ENCODE measurements at places on chromosomes 1 and 21. TPM values are rescaled to one million over a fixed set of nuclear protein-coding genes. Genes with fewer than 3 reads are reported as not detected.

DNA sequence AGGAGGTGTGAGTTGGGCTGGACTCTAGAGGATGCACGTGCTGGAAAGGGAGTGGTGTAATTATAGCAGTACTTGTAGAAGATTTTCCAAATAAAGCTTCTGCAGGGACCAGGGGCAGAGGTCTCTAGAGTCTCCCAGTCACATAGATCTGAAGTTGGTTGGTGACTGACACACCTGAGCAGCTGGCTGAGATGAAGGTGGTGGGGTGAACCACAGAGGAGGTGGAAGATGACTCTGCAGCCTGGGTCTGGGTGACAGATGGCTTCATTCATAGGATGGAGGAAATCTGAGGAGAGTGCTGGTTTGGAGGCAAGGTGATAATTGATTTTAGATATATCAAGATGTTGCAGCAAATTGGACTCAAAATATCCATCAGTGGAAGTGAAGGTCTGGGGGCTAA, 178.9 kb upstream of the IVNS1ABP start:
- no peak overlapping the region for H3K27ac ChIP-seq
- no peaks in the 10 kb centered on the region for H3K4me1 ChIP-seq
- H3K36me3 ChIP-seq: no peaks in the 10 kb centered on the region
- no peaks in the 10 kb centered on the region for H3K27me3 ChIP-seq
- DNase-seq: no peak
- no peak overlapping the region for H3K4me3 ChIP-seq

Gene SPRR4
- total RNA-seq: not detected

Gene LRRC38
- not detected for total RNA-seq

GRCh38 chr1:208577381-208577905, 333.3 kb upstream of the PLXNA2 start:
- H3K4me3 ChIP-seq: no peak overlapping the region
- no peak for DNase-seq
- no peaks in the 10 kb centered on the region for H3K27me3 ChIP-seq

DNA sequence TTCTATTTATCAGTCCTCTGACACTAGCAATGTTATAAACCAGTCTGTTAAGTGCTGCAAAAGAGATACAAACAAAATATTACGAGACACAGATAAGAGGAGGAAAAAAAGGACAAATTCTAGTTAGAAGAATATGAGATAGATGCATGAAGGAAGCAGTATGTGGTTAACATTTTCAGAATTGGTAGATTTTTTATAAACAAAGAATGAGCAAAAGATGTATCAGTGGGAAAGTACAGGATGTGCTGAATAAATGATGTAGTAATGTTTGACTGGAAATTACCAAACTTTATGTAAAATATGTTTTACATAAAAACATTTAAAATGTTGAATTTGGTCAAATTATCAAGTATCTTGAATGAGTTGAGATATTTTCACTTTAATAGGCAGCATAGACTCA, 574.2 kb downstream of the NUF2 start:
- no peak overlapping the region for H3K27ac ChIP-seq
- no peaks in the 10 kb centered on the region for H3K4me1 ChIP-seq
- H3K4me3 ChIP-seq: no peak overlapping the region
- no peak for DNase-seq

- no peaks in the 10 kb centered on the region for H3K4me1 ChIP-seq
- no peak for DNase-seq
- H3K4me3 ChIP-seq: no peak overlapping the region
- H3K27me3 ChIP-seq: no peaks in the 10 kb centered on the region
These were observed 82.7 kb downstream of the HLCS start for GRCh38 chr21:36883532-36884486.

DNA sequence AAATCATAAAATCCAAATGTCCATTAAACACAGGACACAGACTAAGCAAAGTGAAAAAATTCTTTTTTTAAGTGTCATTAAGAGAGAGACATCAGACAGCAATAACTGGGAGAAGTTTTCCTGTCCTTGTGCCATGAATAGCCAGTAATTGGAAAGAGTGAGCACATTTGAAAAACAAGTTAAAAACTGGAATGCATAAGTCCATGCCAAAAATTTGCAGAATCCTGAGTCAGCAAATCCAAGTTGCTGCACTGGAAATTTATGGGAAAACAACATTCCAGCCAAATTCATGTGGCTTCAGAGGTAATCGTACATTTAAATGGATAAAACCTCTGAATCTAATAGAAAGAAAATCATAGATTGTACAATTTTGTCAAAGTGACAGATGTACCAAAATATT, 291.4 kb downstream of the LRRC40 start:
- H3K27me3 ChIP-seq: no peaks in the 10 kb centered on the region
- no peaks in the 10 kb centered on the region for H3K4me1 ChIP-seq
- no peak overlapping the region for H3K4me3 ChIP-seq
- no peak overlapping the region for H3K27ac ChIP-seq
- no peak for DNase-seq
- no peaks in the 10 kb centered on the region for H3K36me3 ChIP-seq

DNA sequence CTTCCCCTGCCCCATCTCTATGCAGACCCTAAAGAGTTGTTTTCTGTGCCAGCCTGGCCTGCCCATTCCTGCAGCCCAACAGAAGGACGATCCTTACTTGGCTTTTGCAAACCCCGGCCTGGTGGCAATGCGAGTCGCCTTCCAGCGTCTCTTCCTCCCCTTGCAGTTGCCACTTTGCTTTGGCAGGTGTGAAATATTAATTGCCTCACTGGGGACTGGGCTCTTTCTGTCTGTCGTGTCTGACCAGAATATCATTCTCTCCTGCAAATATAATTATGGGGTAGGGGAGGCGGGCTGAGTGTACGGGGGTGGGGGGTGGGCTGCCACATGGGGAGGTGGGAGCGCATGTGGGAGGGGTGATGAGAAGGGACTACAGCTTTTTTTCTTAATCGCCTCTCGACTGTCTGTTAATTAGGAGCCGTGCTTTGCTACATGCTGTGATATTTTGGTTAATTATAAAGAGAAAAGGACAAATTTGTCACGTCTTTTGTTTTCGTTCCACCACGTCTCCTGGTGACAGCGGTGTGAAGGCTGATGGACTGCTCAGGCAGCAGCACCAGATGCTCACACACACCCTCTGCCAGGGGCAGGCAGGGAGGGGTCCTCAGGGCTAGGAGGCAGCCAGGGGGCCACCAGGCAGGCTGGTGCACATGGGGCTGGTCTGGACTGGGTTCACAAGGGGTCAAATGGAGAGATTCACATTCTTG, 80.1 kb upstream of the CD34 start:
- peaks cover 20% of the 10 kb centered on the region for H3K27me3 ChIP-seq
- DNase-seq: no peak
- H3K27ac ChIP-seq: no peak overlapping the region
- H3K36me3 ChIP-seq: no peaks in the 10 kb centered on the region
- H3K4me1 ChIP-seq: no peaks in the 10 kb centered on the region

DNA sequence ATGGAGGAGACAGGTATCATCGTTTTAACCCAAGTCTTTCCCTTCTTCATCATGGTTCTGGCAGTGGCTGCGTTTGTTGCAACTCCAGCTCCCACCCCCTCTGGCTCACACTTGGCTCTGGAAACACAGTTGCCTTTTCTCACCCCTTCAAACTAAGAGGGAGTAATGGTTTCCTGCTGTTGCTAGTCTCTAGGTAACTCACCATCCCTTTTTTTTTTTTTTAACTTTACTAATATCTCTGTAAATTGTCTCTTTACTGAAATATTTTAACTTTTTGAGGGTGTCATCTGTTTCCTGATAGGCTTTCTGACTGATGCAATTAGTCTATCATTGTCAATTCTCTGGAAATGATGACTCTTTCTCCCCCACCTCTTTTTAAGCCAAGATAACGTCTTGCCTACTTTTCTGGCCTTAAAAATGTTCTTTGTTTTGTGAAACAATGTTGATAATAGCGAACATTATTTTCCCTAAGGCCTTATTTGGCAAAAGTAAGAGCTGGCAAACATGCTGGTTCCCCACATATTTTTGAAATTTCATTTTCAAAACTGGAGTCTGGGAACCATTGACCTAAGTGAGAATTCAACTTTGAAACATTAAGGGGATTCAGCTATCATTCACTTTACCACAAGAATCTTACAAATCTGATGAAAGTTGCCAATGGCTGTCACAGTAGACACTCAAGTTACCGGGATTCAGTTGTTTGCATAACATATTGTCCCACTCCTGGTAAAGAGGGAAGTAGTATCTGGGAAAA, 85.3 kb downstream of the LEPR start:
- no peaks in the 10 kb centered on the region for H3K36me3 ChIP-seq
- no peak for DNase-seq
- H3K4me3 ChIP-seq: no peak overlapping the region
- H3K4me1 ChIP-seq: no peaks in the 10 kb centered on the region
- no peak overlapping the region for H3K27ac ChIP-seq

Gene ERO1B
- total RNA-seq: 12.1 TPM

GRCh38 chr1:219294251-219294650, 120.6 kb downstream of the LYPLAL1 start:
- H3K4me3 ChIP-seq: no peak overlapping the region
- no peaks in the 10 kb centered on the region for H3K4me1 ChIP-seq
- no peak overlapping the region for H3K27ac ChIP-seq
- DNase-seq: no peak
- H3K27me3 ChIP-seq: no peaks in the 10 kb centered on the region

- H3K27ac ChIP-seq: no peak overlapping the region
- no peaks in the 10 kb centered on the region for H3K36me3 ChIP-seq
- H3K27me3 ChIP-seq: peaks cover 29% of the 10 kb centered on the region
These were observed 85.3 kb downstream of the GLIS1 start for GRCh38 chr1:53653631-53654030.

DNA sequence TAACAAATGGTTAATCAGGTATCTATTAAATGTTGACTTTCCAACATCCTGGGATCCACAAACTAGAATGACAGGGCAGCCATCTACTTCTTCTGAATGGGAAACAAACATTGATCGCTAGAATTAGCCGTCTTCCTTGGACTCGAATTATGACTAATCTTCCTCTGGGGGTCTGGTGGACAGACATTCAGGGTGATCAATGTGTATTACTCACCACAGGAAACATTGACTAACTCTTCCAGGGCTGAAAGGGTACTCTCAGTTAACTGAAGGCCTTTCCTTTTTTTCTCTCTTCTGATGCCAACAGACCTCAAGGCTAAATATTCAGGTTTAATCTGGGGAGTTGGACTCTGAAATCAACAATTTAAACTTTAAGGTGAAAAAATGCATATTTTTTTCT, 9.5 kb downstream of the NOL9 start:
- H3K4me3 ChIP-seq: no peak overlapping the region
- H3K4me1 ChIP-seq: peaks cover 35% of the 10 kb centered on the region

Gene BRINP2
- not detected for total RNA-seq
